ENCODE measurements at places on chromosomes 7 and 10. TPM values are rescaled to one million over a fixed set of nuclear protein-coding genes. Genes with fewer than 3 reads are reported as not detected.

The ANXA8L1 gene
- total RNA-seq = not detected

The CPA5 gene
- total RNA-seq = 0.30 TPM

The CDNF gene
- total RNA-seq = 1.7 TPM

The FXYD4 gene
- total RNA-seq = not detected

The ACSM6 gene
- total RNA-seq = not detected

The C10orf95 gene
- total RNA-seq = 1.4 TPM

The SLC26A3 gene
- not detected for total RNA-seq

The MAPK8 gene
- 78.7 TPM for total RNA-seq

The EVX1 gene
- total RNA-seq = not detected

The POLR3A gene
- 26.7 TPM for total RNA-seq

The GIMAP4 gene
- 0.05 TPM for total RNA-seq

The TFEC gene
- 3.9 TPM for total RNA-seq

The ANXA8 gene
- total RNA-seq = not detected

The HACD1 gene
- 6.2 TPM for total RNA-seq

The WDR11 gene
- total RNA-seq = 32.3 TPM

The MET gene
- total RNA-seq = 10.9 TPM

The DPYSL4 gene
- 13.0 TPM for total RNA-seq

The RASSF4 gene
- total RNA-seq = 13.3 TPM

The C10orf62 gene
- total RNA-seq = 2.6 TPM

The ZNF800 gene
- total RNA-seq = 32.1 TPM

The RHOBTB1 gene
- total RNA-seq = 2.8 TPM

The CPXM2 gene
- total RNA-seq = 0.75 TPM

The PPRC1 gene
- 14.7 TPM for total RNA-seq

The LRIT1 gene
- total RNA-seq = 0.18 TPM

The UNCX gene
- total RNA-seq = 0.14 TPM

The CPA1 gene
- 0.22 TPM for total RNA-seq

The CRYGN gene
- 0.18 TPM for total RNA-seq

The SPDYE8 gene
- 0.43 TPM for total RNA-seq

The TFR2 gene
- 4.3 TPM for total RNA-seq

The CTAGE4 gene
- total RNA-seq = not detected

The CYP26A1 gene
- total RNA-seq = 1.3 TPM

The PAXIP1 gene
- total RNA-seq = 7.6 TPM

The LDB3 gene
- 0.45 TPM for total RNA-seq

The HERPUD2 gene
- total RNA-seq = 13.8 TPM

The TDRD1 gene
- 0.14 TPM for total RNA-seq

The LRRC18 gene
- 0.18 TPM for total RNA-seq

The TBX20 gene
- total RNA-seq = not detected

The CELF2 gene
- total RNA-seq = 14.5 TPM

The SPDYE2B gene
- not detected for total RNA-seq

The VSTM4 gene
- 3.2 TPM for total RNA-seq

The DNAH11 gene
- total RNA-seq = 1.3 TPM

The C7orf57 gene
- not detected for total RNA-seq

Data from motor neuron (in vitro differentiated cells).